ENCODE measurements at places on chromosomes 5 and 9. TPM values are rescaled to one million over a fixed set of nuclear protein-coding genes. Genes with fewer than 3 reads are reported as not detected.
A peak's percentile ranks its signal among the peaks of the same experiment; 100 is the strongest.

- no peak for DNase-seq
Measured at GRCh38 chr9:14452539-14452938, 138.6 kb upstream of the NFIB start.

DNA sequence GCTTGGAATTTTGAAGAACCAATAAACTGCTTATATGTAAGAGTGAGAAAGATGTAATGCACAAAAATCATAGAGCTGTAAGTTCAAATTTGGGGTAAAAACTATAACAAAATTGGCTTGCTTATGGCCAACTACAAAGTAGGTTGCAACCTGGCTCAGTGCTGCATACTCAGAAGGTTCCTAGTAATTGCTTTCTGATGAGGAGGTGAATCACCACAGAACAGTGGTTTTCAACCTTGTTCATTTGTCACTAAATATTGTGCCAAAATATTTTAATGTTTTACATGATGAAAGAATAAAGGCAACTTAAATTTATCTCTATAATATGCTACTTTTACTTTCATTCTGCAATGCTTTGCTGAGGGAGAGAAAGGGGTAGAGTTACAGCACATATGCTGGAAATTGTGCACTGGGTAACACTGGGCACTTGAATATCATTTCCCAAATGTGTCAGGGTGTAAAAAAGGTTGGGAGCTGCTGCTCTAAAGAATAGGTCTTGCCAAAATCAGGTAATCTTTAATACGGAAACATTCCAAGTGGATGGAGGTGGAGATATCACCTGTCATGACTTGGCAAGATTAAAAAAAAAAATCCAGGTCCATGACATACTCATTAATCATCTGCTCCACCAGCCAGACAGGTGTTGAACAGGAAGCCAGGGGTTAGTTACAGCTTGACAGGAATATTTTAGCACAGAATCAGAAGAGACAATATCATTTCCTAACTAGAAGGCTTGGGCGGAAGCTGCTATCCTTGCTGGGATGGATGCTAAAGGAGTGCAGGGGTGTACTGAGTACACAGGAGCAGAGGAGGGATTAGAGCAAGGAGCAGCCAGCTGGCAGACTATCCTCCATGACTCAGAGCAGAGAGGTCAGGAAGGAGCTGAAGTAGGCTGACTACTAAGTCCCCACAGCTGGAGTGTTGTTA lies 34.6 kb upstream of the CCL21 start:
- no peak for DNase-seq

GRCh38 chr9:115591584-115591984 lies 473.6 kb upstream of the TNC start:
- DNase-seq, result peak; percentile 78

DNA sequence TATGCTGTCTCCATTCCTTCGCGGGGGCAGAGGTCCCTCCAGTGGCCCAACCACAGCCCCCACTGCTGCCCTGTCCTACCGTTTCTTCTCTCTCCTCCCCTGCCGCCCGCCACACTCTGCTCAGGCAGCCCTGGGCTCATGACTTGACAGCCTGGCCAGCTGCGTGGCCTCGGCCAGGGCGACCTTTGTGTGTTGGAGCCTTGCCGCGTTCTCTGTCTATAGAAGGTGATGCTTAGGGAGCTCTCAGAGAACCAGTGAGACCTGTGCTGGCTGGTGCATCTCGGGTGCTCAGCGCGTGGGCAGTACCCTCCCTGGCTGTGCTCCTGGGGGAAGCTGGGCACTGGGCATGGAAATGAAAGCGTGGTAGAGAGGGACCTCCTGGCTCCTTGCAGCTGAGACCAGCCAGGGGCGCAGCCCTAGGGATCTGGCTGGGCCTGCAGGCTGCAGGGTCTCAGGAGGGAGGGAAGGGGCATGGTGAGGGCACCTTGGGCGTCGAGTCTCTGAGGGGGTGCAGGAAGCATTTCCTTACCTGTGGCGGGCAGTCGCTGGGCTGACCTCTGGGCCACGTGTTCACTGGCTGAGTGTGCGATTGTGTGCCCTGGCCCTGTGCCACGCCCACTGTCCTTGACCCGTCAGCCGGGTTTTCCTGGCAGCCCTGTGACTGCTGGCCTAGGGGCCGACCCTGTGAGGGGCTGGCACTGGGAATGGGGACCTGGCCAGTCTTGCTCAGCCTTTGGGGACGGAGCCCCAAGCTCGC lies 50.3 kb downstream of the RXRA start:
- DNase-seq, result no peak

GRCh38 chr9:96453625-96454024 lies 3.7 kb downstream of the HABP4 start:
- no peak for DNase-seq

GRCh38 chr5:177455036-177455660 lies 8.5 kb downstream of the PRR7 start:
- DNase-seq, result no peak

- no peak for DNase-seq
Measured at GRCh38 chr5:171899792-171900191, 106.6 kb downstream of the FBXW11 start.

DNA sequence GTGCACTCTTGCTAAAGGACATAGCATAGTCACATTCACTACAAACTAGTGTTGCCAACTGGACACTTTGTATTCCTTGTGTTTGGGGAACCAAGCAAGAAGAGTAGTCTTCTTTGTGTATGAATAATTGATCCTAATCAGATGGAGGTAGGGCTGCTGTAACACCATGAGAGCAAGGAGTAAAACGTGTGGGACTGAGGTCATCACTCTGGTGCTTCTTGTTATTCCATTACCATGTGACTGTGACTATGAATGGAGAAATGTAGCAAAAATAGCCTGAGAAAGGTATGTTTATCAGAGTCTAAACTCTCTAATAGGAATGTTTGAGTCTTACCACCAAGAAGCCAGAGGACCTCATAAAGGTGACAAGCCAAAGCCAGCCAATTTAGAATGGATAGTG lies 966.9 kb downstream of the TAF11L14 start:
- no peak for DNase-seq

GRCh38 chr9:130237076-130237475 lies 28.5 kb upstream of the HMCN2 start:
- no peak for DNase-seq

DNA sequence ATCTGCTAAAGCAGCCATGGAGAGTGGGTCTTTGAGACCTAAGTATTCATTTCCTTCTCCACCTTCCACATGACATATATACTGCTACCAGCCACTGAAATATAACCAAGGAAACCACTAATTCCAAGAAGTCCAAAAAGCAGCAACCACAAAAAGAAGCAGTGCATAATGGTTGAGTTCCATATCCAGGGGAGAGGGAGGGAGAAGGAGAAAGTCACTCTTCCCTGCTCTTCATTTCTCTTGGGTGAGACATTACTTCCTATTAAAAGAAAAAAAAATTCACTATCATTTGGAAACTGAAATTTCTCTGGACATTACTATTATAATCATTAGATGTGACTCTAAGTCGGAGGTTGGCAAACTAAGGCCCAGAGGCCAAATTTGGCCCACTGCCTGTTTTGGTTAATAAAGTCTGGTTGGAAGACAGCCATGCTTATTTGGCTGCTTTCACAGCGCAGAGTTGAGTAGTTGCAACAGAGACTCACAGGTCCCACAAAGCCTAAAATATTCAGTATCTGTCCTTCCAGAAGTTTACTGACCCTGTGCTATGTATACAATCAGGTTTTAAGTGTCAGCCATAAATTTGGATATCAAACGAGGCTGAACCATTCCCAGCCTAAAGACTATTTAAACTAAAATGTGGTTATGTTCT lies 168.6 kb downstream of the MPDZ start:
- DNase-seq, result no peak

- DNase-seq, result no peak
Measured at GRCh38 chr9:74092491-74092834, 404.7 kb upstream of the RORB start.

GRCh38 chr5:115785381-115786065 lies 30.9 kb downstream of the CDO1 start:
- DNase-seq, result no peak

GRCh38 chr5:74107899-74108298 lies 481.9 kb downstream of the ARHGEF28 start:
- no peak for DNase-seq

DNA sequence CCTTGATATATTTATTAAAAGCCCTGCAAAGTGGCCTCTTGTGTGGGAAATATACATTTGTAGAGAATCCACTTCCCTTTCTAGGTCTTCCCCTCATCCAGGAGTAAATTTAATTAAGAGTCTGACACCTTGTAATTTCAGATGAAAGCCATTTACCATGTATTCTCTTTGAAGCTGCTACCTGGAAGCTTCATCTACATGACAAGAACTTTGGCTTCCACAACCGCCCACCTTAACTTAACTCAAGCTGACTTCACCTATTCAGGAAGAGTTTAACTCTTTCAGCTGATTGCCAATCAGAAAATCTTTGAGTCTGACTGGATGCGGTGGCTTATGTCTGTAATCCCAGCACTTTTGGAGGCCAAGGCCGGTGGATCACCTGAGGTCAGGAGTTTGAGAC lies 899.9 kb downstream of the TAF11L14 start:
- no peak for DNase-seq

DNA sequence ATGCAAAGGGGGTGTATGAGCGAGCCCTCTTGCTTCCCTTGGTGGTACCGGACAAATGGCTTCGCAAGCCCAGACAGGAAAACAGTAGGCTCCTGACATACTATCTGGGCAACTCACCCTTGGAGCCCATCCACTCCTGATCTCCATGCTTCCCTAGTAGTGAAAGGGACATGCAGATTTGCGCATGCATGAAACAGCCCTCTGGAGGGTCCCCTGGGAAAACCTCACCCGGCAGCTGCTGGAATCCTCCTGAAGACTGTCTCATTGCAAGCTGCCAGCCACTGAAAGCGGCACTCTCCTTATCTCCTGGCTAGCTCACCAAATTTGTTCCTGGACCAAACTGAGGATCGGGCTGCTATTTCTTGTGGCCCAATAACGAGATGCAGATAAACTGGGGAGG lies 10.2 kb downstream of the ZNF169 start:
- DNase-seq, result no peak

DNA sequence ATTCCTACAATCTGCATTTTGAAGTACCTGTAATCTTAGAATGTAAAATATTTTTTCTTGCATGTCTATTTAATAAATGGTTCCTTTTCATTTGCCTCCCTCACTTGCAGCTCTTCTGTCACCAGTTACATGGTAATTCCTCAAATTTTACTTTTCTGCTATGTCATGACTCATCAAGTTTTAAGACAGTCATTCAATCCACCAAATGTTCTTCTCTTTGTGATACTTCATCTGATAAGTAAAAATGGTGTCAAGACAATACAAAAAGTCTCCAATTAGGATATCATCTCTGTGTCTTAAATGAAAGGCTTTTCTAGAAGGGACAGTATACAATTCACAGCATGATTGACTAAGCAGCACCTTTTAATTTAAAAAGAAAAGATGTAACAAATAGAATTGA lies 104.9 kb upstream of the FTMT start:
- no peak for DNase-seq

GRCh38 chr5:167271511-167271910 lies 1019.9 kb upstream of the WWC1 start:
- DNase-seq, result no peak

DNA sequence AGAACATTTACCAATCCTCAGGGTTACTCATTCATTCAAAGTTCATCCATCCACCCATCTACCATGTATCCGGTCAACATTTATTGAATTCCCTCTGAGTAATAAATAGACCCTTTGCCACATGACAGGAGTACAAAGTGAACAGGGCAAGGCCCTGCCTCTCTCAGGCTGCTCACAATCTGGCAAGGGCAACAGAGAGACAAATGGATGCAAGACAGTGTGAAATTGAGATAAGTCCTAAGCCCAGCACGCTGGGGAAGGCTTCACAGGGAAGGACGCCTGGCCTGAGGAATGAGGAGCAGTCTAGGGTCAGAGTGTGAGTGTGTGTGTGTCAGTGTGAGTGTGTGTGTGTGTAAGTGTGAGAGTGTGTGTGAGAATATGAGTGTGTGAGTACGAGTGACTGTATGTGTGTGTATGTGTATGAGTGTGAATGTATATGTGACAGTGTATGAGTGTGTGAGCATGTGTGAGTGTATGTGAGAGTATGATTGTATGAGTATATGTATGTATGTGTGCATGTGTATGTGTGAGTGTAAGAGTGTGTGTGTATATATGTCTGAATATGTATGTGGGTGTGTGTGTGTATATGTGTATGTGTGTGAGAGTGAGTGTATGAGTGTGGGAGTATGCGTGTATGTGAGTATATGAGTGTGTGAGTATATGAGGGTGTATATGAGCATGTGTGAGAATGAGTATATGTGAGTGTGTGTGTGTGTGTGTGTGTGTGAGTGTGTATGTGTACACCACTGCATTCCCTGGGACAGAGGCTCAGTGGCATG lies 145.6 kb downstream of the FSTL4 start:
- DNase-seq, result no peak

DNA sequence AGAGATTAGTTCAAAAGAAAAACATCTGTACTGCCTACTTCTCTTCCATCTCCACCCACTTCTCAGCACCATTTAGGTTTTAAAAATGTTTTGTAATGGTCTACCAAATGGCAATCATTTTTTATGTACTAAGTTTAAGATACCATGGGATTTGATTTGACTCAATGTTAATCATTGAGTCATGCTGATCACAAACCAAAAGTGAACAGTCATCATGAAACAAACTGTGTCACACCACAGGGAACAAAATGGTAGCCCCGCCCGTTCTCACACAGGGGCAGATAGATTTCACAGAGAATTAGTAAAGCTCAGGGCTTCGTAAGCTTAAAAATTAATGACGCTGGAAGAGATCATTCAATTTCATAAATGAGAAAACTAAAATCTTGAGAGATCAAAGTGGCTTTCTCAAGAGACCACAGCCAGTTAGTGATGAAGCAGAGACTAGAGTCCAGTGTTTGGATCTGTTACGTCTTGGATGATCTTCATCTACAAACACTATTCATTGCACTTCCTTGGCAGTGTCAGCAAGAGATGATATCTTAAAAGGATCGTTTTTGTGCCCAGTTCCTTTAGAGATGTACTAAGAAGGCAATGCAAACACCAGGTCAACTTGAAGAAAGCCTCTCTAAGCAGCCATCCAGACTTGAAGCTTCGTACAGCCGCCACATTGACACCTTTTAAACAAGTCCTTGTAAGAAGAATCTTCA lies 33.9 kb upstream of the TRIO start:
- DNase-seq, result no peak

DNA sequence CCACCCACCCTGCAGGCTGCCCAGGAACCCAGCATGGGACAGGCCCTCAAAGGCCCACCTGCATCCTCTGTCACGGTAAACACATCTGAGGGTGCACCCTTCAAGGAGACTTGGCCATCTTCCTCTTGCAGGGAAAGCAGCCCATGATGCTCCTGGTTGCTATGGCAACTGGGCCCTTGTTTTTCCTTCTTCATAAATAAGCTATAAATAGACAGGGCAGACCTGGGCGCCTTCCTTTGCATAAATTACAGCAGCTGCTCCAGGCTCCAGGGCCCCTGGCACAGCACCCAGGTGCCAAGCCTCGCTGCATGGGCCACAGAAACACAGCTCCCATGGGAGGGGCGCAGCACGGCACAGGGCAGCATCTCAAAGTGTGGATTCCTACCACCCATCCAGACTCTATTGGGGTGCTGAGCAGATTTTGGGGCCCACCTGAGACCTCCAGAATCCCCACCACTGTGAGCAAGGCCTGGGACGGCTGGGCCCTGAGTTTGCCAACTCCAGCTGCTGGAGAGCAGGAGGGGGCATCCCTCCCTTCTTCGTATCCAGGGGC lies 5.8 kb upstream of the PSMB7 start:
- no peak for DNase-seq

GRCh38 chr5:98902733-98903132 lies 26.1 kb downstream of the CHD1 start:
- DNase-seq, result no peak

- DNase-seq, result no peak
Measured at GRCh38 chr5:170920196-170920595, 58.4 kb downstream of the RANBP17 start.

MAMDC4 gene
- 3.1 TPM for polyA plus RNA-seq

ECSCR gene
- 28.9 TPM for polyA plus RNA-seq

CDKN2B-AS1 gene
- polyA plus RNA-seq, result not detected

ADAMTS19 gene
- 5.4 TPM for polyA plus RNA-seq

CAPSL gene
- polyA plus RNA-seq, result 7.6 TPM

RASGRF2 gene
- polyA plus RNA-seq, result 1.6 TPM
